ENCODE measurements at places on chromosomes 5 and 9. TPM values are rescaled to one million over a fixed set of nuclear protein-coding genes. Genes with fewer than 3 reads are reported as not detected.

The PCDHA11 gene
- total RNA-seq = 2.9 TPM

The ITK gene
- 6.0 TPM for total RNA-seq

The GARIN3 gene
- total RNA-seq = not detected

The BNC2 gene
- total RNA-seq = 52.0 TPM

The AK3 gene
- 40.9 TPM for total RNA-seq

The IQGAP2 gene
- total RNA-seq = 119 TPM

The PRRC2B gene
- total RNA-seq = 261 TPM

The NFIB gene
- total RNA-seq = 116 TPM

The FOXD4L4 gene
- not detected for total RNA-seq

The CDH10 gene
- total RNA-seq = 0.14 TPM

The PWWP2A gene
- 26.3 TPM for total RNA-seq

The PCDHGA5 gene
- total RNA-seq = 3.3 TPM

The CBY3 gene
- total RNA-seq = not detected

The MYMK gene
- total RNA-seq = not detected

The PCDHA1 gene
- total RNA-seq = 0.06 TPM

The C9 gene
- 1.0 TPM for total RNA-seq

All from mucosa of gallbladder (tissue), 1 donor.